Heart left ventricle (tissue), 16 donors: ENCODE measurements at places on chromosomes 11 and 22.

- no peaks in the 10 kb centered on the region for H3K27me3 ChIP-seq
- peaks cover 28% of the 10 kb centered on the region for H3K4me1 ChIP-seq
- no peak overlapping the region for H3K4me3 ChIP-seq
Measured at GRCh38 chr11:44563711-44564110, 1.8 kb upstream of the CD82 start.

- H3K4me3 ChIP-seq, result no peak overlapping the region
- no peak for DNase-seq
- no peaks in the 10 kb centered on the region for H3K36me3 ChIP-seq
- no peaks in the 10 kb centered on the region for H3K27me3 ChIP-seq
- no peak overlapping the region for H3K27ac ChIP-seq
Measured at GRCh38 chr11:38416141-38416540, 1818.1 kb upstream of the RAG2 start.

- H3K4me3 ChIP-seq, result no peak overlapping the region
- DNase-seq, result no peak
- H3K4me1 ChIP-seq, result no peaks in the 10 kb centered on the region
- H3K27me3 ChIP-seq, result no peaks in the 10 kb centered on the region
Measured at GRCh38 chr11:112553205-112553731, 292.6 kb upstream of the PLET1 start.

DNA sequence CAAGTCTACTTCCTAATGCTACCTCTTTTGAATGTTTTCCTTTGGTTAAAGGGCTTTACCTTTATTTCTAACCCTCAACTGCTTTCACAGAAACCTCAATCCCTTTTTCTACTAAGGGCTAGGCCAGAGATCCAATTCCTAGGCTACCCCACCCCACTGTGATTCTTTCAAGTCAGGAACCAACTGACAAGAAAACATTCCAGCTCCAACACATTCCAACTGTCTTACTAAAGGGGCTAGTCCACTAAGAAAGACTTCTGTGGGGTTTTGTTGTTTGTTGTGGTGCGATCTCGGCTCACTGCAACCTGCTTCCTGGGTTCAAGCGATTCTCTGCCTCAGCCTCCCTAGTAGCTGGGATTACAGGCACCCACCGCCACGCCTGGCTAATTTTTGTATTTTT, 151.3 kb downstream of the APOL5 start:
- no peak overlapping the region for H3K4me3 ChIP-seq
- peaks cover 75% of the 10 kb centered on the region for H3K4me1 ChIP-seq

GRCh38 chr11:109229682-109230081, 192.3 kb upstream of the C11orf87 start:
- no peak overlapping the region for H3K4me3 ChIP-seq
- no peak for DNase-seq
- H3K36me3 ChIP-seq, result no peaks in the 10 kb centered on the region
- H3K27me3 ChIP-seq, result no peaks in the 10 kb centered on the region
- H3K4me1 ChIP-seq, result no peaks in the 10 kb centered on the region

GRCh38 chr22:44711690-44712555, 9.9 kb downstream of the PRR5 start:
- H3K27ac ChIP-seq, result no peak overlapping the region
- no peaks in the 10 kb centered on the region for H3K27me3 ChIP-seq
- no peak overlapping the region for H3K4me3 ChIP-seq

- H3K27me3 ChIP-seq, result no peaks in the 10 kb centered on the region
- no peak overlapping the region for H3K27ac ChIP-seq
- no peaks in the 10 kb centered on the region for H3K36me3 ChIP-seq
- H3K4me1 ChIP-seq, result no peaks in the 10 kb centered on the region
Measured at GRCh38 chr11:22635689-22636088, 10.1 kb upstream of the FANCF start.

DNA sequence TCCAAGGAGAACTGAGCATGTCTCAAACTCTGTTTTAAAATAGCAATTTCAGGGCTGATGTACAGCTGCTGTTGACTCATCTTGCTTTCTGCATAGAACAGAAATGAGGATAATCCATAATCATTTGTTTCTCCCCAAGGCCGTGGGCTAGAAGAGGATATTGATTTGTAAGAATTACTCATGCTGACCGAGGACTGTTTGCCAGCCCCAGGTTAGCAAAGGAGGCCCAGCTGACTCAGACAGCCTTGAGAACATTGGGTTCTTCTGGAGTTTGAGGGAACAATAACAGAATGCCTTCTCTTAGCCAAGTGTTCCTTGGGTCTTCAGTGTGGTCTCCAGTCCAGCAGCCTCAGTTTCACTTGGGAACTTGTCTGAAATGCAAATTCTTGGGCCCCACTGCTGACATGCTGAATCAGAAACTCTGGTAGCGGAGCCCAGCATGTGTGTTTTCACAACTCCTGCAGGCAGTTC, 92.0 kb downstream of the ZC3H12C start:
- no peaks in the 10 kb centered on the region for H3K4me1 ChIP-seq
- no peaks in the 10 kb centered on the region for H3K27me3 ChIP-seq
- no peak for DNase-seq
- no peak overlapping the region for H3K27ac ChIP-seq
- no peaks in the 10 kb centered on the region for H3K36me3 ChIP-seq

DNA sequence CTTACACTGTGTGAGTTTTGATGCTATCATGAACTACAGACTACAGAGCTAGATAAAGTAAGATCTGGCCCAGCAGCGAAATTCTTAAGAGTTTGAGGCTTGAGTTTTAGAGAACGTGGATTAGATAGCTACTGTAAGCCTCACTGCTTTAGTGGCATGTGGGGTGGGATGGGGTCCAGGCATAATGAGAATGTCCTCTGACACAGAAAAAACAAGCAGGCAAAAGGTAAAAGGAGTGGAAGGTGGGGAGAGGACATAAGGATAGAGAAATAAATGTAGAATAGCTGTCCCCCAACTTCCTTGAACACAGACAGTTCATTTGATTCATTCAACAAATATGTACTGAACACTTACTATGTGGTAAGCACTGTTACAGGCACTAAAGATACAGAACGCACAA, 324.5 kb upstream of the PITPNB start:
- peaks cover 48% of the 10 kb centered on the region for H3K4me1 ChIP-seq
- no peak overlapping the region for H3K27ac ChIP-seq
- H3K36me3 ChIP-seq, result no peaks in the 10 kb centered on the region
- no peak for DNase-seq
- no peak overlapping the region for H3K4me3 ChIP-seq

DNA sequence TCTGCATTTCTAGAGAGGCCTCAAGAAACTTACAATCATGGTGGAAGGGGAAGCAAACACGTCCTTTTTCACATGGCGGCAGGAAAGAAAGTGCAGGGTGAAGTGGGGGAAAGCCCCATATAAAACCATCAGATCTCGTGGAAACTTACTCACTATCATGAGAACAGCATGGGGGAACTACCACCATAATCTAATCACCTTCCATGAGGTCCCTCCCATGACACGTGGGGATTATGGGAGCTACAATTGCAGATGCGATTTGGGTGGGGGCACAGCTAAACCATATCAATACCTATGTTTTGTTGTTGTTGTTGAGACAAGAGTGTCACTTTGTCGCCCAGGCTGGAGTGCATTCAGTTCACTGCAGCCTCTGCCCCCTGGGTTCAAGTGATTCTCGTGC, 29.9 kb downstream of the SFI1 start:
- no peaks in the 10 kb centered on the region for H3K4me1 ChIP-seq
- no peaks in the 10 kb centered on the region for H3K36me3 ChIP-seq
- DNase-seq, result no peak

- DNase-seq, result no peak
- no peaks in the 10 kb centered on the region for H3K4me1 ChIP-seq
- peak overlapping the region; percentile 64 for H3K27ac ChIP-seq
- no peaks in the 10 kb centered on the region for H3K36me3 ChIP-seq
- no peak overlapping the region for H3K4me3 ChIP-seq
- no peaks in the 10 kb centered on the region for H3K27me3 ChIP-seq
Measured at GRCh38 chr11:123168241-123168640, 26.8 kb downstream of the CLMP start.

DNA sequence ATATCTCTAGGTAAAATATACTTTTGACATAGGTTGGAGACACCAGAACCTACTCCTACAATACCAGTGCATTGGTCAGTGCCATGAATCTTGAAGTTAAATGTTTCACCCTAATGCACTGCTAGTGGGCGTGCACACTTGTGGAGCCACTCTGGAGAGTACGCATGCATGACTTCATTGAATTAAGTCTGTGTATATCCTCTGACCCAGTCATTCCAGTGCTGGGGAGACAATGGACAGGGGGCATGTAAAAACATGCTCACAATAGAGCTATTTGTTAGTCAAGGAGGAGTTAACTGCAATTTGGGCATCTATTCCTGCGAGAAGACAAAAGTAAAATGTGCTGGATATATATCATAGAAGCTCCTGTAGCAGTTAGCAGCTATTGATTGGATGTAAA, 335.4 kb upstream of the NCAM1 start:
- H3K4me1 ChIP-seq, result no peaks in the 10 kb centered on the region
- no peak overlapping the region for H3K27ac ChIP-seq
- no peaks in the 10 kb centered on the region for H3K36me3 ChIP-seq
- no peaks in the 10 kb centered on the region for H3K27me3 ChIP-seq

DNA sequence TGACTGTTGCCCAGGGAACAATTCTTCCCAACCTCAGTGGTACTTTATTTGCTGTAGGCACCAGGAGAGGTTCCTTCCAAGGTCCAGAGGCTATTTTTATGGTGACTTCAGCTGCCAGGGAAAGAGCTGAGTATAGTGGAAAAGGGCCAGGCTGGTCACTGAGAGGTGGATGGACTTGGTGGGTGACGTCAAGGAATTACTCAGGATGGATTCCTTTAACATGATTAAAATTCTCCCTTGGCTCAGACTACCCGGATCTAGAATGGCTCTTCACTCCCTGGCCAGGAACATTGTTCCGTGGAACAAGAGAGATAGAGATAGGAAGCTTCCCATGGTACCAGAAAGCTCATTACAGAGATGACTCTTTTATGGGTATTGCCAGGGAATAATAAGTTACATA, 8.7 kb upstream of the CALCA start:
- H3K27me3 ChIP-seq, result peaks cover 4% of the 10 kb centered on the region
- no peak for DNase-seq
- H3K27ac ChIP-seq, result no peak overlapping the region
- no peaks in the 10 kb centered on the region for H3K36me3 ChIP-seq
- peaks cover 5% of the 10 kb centered on the region for H3K4me1 ChIP-seq

- H3K4me1 ChIP-seq, result peaks cover 3% of the 10 kb centered on the region
- H3K27me3 ChIP-seq, result no peaks in the 10 kb centered on the region
- H3K27ac ChIP-seq, result no peak overlapping the region
- H3K36me3 ChIP-seq, result no peaks in the 10 kb centered on the region
- no peak for DNase-seq
- no peak overlapping the region for H3K4me3 ChIP-seq
Measured at GRCh38 chr11:76830639-76831327, 29.9 kb upstream of the ACER3 start.

GRCh38 chr11:86578727-86579405, 93.5 kb downstream of the ME3 start:
- no peak for DNase-seq
- H3K4me3 ChIP-seq, result no peak overlapping the region
- no peak overlapping the region for H3K27ac ChIP-seq
- no peaks in the 10 kb centered on the region for H3K27me3 ChIP-seq

DNA sequence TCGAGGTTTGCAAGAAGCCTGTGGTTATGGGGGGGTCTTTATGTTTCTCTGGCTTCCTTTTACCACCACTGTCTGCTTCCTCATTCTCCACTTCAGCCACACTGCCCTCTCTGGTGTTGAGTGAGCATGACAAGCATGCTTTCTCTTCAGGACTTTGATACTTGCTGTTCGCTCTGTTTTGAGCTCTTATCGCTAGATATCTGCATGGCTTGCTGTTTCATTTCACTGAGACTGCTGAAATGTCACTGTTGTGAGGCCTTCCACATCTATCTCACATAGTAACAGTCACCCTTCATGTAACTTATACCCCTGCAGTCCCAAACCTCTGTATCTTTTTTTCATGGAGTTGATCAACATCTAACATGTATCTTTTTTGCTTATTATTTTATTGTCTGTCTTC, 59.8 kb downstream of the TMEM135 start:
- no peak overlapping the region for H3K4me3 ChIP-seq
- DNase-seq, result peak; percentile 34
- no peak overlapping the region for H3K27ac ChIP-seq
- H3K36me3 ChIP-seq, result no peaks in the 10 kb centered on the region
- H3K27me3 ChIP-seq, result no peaks in the 10 kb centered on the region

DNA sequence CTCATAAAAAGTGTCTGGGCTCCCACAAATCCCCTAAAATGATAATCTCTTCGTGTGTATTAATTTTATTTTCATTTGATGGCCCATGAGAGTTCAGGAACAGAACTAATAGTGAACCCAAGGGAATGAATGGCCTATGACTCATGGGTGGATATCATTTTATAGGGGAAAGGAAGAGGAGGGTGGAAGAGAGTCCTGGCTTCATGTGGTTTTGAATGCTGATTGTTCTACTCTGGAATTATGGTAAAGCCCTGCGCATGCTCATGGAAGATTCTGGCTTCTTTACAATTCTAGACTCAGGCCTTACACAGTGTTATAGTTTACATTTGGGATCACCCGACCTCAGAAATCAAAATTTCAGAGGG, 35.2 kb downstream of the MAML2 start:
- peaks cover 10% of the 10 kb centered on the region for H3K4me1 ChIP-seq
- no peak for DNase-seq
- no peaks in the 10 kb centered on the region for H3K36me3 ChIP-seq
- H3K4me3 ChIP-seq, result peak overlapping the region; percentile 36

DNA sequence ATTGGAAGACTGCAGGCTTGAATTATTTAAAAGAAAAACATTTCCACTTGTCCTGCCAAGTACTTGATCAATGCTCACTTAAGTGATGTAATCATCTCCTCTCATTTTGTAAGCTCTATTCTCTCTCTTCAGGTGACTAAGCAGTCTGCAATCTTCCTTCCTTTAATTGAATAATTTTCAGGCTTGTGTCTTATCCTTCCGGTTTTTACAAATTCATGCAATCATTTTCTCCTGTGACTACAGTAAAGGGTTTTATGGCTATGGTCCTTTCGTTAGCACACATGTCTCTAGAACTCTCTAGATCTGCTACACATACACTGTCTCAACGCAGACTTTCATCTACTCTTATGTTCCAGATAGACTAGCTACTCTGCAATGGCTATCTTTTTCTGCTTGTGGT, 12.6 kb upstream of the UPB1 start:
- H3K4me3 ChIP-seq, result no peak overlapping the region
- no peaks in the 10 kb centered on the region for H3K27me3 ChIP-seq
- no peaks in the 10 kb centered on the region for H3K4me1 ChIP-seq
- no peaks in the 10 kb centered on the region for H3K36me3 ChIP-seq

GRCh38 chr22:21695430-21696085, 29.7 kb downstream of the PPIL2 start:
- H3K27ac ChIP-seq, result no peak overlapping the region
- DNase-seq, result no peak
- H3K4me1 ChIP-seq, result peaks cover 26% of the 10 kb centered on the region

- peaks cover 2% of the 10 kb centered on the region for H3K27me3 ChIP-seq
- H3K4me3 ChIP-seq, result no peak overlapping the region
- H3K27ac ChIP-seq, result no peak overlapping the region
- no peaks in the 10 kb centered on the region for H3K4me1 ChIP-seq
- no peak for DNase-seq
- no peaks in the 10 kb centered on the region for H3K36me3 ChIP-seq
Measured at GRCh38 chr11:131814108-131814507, 443.7 kb downstream of the NTM start.

GRCh38 chr22:43151251-43152002, at the start of gene TSPO:
TSS of gene TSPO (plus strand) at chr22:43151559. CDS start at chr22:43159239, 7,680 bp downstream.
- no peaks in the 10 kb centered on the region for H3K36me3 ChIP-seq
- DNase-seq, result peak; percentile 91
- peaks cover 27% of the 10 kb centered on the region for H3K4me1 ChIP-seq
- H3K4me3 ChIP-seq, result peak within 1 kb of the TSS; percentile 82
- no peaks in the 10 kb centered on the region for H3K27me3 ChIP-seq
